Stimulated activated CD4-positive, alpha-beta T cell treated with anti-CD3 and anti-CD28 coated beads, Interleukin-4, amount 100 ng/mL, for 48 hours (primary cell): ENCODE measurements at places on chromosomes 2 and 18.

GRCh38 chr2:201233812-201234662 is 26.3 kb upstream of the CASP8 start:
- no peak for DNase-seq

- no peak for DNase-seq
Observed at GRCh38 chr18:46311491-46311890, 207.3 kb downstream of the HAUS1 start.

DNA sequence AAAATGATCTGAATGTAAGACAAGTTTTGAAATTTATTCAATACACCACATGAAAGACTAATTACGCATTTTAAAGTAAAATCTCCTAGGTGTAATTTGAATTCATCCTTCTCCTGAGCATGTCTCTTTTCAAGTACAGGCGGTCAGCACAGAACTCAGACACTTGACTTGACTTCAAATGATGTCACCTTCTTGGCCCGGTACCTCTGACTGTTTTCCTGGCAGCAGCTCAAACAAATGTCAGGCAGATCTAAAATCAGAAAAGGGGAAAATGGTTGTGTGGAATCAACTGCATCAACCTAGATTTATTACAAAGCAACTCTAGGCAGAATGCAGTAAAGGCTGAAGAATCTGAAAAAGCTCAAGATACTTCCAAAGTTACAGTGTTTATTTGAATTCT is 11.4 kb upstream of the PROKR1 start:
- DNase-seq = no peak

- no peak for DNase-seq
Observed at GRCh38 chr2:219358170-219359075, 25.9 kb upstream of the RESP18 start.

GRCh38 chr2:241153616-241154015 is 3.3 kb downstream of the PPP1R7 start:
- DNase-seq = no peak

GRCh38 chr2:203662951-203663350 is 43.5 kb upstream of the CD28 start:
- no peak for DNase-seq

DNA sequence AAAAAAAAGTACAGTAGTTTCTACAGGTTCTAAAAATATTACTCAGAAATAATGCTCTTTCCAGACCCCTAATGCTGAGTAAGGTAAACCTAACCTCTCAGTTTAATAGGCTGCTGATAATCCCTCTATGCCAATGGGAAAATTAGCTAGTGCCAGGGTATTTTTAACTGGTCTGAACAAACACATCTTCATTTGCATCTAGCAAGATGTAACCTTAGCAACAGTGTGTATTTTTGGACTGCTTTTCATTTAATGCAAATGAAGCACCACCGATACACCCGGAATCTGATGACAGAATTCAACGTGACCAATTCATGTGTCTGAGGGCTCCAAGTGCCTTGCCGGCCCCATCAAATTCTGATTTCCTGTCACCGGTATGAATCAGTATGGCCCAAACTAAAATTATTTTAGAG is 47.4 kb upstream of the CYRIA start:
- DNase-seq = no peak

- no peak for DNase-seq
Observed at GRCh38 chr2:95359501-95359930, 43.0 kb upstream of the FAHD2A start.

GRCh38 chr18:36428431-36429029 is 131.0 kb downstream of the FHOD3 start:
- DNase-seq = no peak

GRCh38 chr2:128716299-128716721 is 397.6 kb upstream of the HS6ST1 start:
- no peak for DNase-seq

DNA sequence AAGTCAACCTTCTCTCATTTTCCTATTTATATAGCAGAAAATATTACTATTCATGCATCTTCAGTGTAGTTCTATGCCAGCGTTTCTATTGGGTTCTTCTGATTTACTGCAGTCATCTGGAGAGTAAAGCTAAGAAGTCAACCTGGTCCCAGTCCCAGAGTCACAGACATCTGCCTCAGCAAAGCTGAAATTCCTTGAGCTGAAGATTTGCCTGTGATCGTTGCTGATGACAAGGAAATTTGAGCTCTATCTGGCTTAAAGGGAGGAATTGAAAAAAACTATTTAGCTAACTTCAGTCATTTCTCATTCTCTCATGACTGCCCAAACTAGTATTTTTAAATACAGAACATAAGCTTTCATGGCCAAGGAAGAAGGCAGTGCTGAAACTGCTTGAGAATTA is 45.7 kb downstream of the RND3 start:
- no peak for DNase-seq

- DNase-seq = no peak
Observed at GRCh38 chr2:215553946-215554345, 118.1 kb upstream of the FN1 start.

DNA sequence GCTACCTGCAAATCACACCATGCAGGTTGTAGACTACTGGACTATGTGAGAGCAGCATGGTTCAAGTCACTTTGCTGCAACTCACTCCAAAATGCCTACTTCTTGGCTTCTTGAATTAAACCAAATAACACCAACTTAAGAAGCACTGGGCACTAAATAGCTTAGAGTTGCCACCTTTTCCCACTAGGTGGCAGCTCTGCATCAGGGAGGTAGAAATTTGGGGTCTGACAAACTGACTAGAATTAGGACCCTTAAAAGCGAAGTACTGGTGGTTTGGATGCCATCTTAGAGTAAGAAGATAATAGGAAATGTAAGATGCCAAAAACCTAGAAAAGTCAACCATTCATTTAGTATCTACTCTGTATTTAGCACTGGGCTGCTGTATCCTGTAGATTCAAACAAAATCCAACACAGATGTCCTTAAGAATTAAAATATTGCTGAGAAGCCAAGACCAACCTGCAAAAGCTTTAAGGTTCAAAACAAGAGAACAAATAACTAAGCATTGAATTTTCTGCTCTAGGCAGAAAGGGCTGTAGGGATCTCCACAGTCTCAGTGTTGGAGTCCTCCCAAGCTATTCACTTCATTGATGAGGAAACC is 65.5 kb downstream of the CCBE1 start:
- no peak for DNase-seq

- no peak for DNase-seq
Observed at GRCh38 chr2:69584127-69584889, 59.2 kb downstream of the AAK1 start.

DNA sequence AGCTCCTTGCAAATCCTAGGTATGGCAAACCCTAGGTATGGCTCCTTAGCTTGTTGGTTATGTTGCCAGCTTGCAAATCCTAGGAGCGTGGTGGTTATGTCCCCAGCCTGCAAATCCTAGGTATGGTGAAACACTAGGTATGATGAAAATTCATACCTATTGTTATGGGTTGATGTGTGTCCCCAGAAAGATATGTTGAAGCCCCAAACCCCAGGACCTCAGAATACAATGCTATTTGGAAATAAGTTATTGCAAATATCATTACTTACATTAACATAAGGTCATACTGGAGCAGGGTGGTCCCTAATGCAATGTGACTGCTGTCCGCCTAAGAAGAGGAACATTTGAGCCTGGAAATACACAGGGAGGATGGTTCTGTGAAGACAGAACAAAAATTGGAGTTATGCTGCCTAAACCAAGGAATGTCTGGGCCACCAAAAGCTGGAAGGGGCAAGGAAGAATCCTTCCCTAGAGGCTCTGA is 220.8 kb downstream of the MYCN start:
- no peak for DNase-seq

DNA sequence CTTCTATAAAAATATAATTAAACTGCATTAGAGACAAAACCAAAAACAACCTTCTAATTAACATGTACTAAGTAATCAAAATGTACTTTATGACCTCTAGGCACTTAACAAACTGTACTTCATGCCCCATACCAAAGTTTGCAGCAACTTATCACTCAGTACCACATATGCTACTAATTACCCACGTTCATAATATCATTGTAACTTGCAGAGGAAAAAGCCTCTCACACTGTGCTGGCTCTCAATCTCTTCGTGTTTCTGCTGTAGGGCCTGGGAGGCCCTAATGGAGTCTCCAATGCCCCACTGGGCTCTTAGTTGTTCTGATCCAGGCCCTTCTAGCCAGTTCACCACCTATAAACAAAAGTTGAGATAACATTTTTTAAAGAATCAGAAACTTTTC is 82.1 kb upstream of the CCDC141 start:
- DNase-seq = no peak

DNA sequence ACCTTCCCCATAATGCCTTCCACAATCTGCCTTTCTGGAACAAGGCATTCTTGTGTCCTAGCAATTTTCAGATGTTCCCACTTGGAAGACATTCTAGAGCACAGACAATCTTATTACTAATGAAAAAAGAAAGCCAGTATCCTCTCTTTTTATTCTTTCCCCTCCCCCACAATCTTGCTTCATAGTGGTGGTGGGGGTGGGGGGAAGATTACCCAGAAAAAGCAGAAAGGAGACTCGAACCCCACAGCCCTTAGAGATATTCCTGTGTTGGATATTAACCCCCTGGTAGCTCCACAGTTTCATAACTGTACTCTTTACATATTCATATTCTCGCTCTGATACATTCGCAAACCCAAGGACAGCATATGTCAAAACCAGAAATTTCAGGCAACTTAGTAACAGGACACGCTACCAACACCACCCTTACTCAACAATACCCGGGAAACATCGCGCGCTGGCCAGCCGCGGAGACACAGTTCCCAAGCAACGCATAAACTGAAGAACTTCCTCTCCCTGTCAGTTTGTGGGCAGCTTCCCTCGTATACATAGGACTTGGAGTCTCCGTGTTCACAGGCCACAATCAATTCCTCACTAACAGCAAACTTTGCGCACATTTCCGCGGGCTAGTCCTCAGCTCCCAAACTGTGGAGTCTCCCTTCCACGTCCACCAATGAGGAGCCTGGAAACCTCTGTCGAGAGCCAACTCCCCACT is 793 bp downstream of the NR4A2 start:
- DNase-seq = peak; percentile 47

DNA sequence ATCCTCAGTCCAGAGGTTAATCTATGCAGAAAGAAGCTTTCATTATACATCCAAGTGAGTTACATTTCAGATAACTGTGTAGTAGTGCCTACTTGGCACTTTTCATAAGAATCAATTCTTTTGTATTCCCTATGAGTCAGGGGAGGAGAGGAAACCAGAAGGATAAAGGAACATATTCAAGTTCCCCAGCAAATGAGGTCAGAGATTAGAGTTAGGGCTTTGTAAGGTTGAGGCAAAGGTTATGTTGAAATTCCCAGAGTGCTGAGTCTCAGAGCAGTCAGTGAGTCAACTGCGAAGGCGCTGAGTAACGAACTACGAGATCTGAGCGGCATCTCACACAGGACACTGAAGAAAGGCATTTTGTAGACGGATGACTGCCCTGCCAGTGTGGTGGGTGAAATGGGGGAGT is 25.1 kb upstream of the ME2 start:
- no peak for DNase-seq

DNA sequence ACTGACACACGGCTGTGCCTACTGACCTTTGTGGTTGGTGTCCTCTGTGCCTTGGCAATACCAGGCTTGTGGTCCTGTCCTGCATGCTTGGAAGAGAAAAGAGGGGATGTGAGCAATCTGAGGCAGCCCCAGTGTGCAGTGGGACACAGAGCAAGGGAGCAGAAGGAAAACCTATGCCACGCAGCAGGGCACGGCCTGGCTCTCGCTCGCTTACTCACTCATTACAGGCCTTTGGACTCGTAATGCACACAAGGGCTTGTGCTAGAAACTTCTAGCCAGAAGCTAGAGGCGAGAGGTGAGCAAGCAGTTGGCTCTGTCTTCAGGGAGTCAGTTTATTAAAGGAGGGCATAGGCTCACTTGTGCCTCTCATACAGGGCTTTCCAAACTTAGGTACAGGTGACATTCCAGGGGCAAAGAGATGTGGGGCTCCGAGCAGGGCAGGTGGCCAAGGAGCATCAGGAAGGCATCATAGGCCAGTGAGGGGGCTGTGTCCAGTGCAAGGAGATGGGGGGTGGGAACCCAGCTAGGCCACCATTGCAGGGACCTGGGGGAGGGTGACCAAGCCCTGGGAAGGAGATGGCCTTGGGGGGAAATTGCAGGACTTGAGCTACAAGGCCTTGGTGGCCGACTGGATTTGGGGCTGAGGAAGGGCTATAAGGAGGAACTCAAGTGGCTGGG is 100.8 kb downstream of the DYSF start:
- DNase-seq = no peak

- DNase-seq = no peak
Observed at GRCh38 chr2:41928526-41928925, 119.3 kb upstream of the PKDCC start.

- no peak for DNase-seq
Observed at GRCh38 chr2:135768863-135769262, 27.2 kb downstream of the UBXN4 start.

DNA sequence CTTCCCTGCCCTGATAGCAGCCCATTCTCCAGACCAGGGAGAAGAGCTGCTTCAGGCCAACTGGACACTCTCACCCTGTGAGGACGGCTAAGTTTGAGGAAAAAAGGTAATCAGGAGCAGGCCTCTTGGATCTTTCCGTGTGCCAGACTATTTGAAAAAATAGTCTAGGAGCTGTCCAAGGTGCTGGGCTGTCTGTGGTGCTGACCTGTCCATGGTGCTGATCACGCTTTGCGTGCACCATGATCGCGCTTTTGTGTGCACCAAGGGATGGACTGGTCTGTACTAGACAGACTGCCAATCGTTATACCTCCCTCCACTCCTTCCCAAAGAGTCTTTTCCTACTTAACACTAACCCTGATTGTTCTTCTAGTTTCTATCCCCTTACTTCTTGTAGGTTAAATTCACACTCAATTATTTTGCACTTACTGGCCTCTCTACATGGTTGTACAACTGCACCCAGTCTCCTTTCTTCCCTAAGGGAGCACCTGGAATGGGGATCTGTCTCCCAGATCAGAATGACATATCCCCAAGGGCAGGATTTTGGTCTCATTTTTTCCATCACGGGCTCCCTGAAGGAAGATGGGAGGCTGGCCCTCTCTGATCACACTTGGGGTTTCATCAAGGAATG is 295.4 kb downstream of the CELF4 start:
- DNase-seq = peak; percentile 36

- no peak for DNase-seq
Observed at GRCh38 chr2:239288951-239289511, 111.8 kb downstream of the HDAC4 start.

GRCh38 chr2:36360063-36360462 is 4.5 kb downstream of the CRIM1 start:
- DNase-seq = no peak

- no peak for DNase-seq
Observed at GRCh38 chr2:120079647-120080046, 66.8 kb downstream of the EPB41L5 start.

- no peak for DNase-seq
Observed at GRCh38 chr18:57801325-57801724, 1.8 kb downstream of the ATP8B1 start.
